ENCODE measurements at places on chromosomes 2 and 18.

DNA sequence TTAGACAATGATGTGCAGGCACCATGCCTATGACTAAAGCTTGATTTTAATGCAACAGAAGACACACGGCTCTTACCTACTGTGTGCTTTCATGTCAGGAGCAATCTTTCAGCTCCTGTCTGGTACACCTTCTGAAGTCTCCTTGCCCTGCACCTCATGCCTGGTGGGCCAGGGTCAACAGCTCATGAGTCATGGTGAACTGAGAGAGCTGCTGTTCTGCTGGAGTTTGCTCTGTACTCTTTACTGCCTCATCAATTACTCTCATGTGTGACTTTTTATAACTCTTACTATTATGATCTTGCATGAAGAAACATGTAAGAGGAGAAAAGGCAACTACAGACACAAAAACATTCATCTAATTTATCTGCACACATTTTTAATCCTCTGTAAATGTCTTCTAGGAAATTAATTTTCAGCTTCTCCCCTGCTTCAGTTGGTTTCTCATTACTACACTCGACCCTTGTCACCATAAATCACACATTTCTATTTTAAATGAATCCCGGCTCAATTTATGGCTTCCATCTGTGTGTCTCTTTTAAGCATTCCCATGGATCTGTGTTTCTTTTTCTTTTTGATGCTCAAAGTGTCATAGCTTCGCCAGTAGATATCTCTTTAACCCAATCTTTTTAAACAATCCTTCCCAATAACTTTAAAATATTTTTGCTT is 9.7 kb downstream of the SERPINB7 start:
- no peak for DNase-seq

GRCh38 chr2:148052687-148053086 is 31.8 kb downstream of the MBD5 start:
- DNase-seq = no peak

DNA sequence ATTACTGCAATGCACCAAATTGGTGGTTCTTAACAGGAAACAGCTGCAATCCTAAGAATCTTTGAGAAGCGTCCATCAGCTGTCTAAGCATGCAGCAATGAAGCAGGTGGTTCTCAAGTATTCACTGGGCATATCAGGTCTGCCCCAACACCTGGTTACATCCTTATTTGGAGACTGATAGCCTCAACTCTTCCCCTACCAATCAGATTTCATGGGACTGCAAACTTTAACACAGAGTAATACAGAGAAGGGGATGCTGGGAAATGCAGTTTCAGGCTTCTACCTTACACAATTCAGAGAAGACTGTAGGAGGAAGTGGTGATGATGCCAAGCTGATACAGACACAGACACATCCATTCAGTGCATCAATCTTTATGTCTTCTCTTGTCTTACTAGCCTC is 240.5 kb downstream of the BCL2 start:
- DNase-seq = no peak

GRCh38 chr18:48629730-48630324 is 91.0 kb downstream of the CTIF start:
- DNase-seq = no peak

DNA sequence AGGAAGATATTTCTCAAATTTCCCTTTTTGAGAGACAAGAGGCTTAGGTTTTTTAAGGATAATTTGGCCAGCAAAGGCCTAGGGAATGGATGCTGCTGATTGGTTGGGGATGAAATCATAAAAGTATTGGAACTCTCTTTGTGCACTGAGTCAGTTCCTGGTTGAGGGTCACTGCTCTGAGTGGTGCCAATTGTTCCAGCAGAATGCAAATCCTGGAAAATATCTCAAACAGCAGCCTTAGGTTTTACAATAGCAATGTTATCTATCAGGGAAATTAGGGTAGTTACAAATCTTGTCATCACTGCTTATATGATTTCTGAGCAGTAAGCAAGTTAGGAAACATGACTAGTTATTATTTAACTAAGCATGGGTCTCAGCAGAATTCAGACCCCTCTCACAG is 96.2 kb downstream of the RAD51AP2 start:
- no peak for DNase-seq

DNA sequence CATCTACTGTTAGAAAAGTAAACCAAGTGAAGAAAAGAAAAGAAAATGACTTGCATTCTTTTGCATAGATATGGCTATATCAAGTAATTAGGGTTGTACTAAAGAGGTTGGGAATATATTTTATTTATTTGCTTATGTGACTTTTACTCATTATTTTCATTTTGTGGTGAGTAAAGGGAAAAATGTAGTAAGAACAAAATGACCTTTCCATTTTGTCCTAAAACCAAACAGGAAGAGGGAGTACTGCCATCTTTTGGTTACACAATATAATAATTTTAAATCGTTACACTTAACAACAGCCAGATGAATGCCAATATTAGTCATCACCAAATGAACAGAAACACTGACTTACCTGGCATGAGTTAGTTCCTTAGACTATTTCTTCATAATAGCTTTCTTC is 47.3 kb upstream of the NDUFV2 start:
- DNase-seq = no peak

DNA sequence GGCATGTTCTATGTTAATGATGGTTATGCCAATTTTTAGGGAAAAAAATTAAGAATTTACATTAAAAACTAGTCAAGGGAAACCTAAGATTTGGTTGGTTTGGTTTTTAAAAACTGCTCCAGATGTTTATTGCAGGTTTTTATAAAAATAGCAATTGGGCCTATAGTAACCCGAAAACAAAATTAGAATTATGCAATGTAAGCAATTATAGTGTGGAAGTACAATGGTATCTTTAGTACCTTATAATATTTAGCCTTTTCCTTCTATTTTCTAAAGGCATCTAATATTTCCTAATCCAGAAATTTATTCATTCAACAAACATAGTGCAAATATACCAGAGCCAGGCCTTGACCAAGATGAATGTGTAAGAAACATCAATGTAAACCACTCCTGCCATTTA is 27.3 kb downstream of the CACNB4 start:
- DNase-seq = no peak

Data from stimulated activated CD8-positive, alpha-beta memory T cell treated with anti-CD3 and anti-CD28 coated beads, Interleukin-7, amount 100 ng/mL, for 4 hours (primary cell).